ENCODE measurements at places on chromosomes 7 and 10. TPM values are rescaled to one million over a fixed set of nuclear protein-coding genes. Genes with fewer than 3 reads are reported as not detected.

The INA gene
- 0.32 TPM for total RNA-seq

The RRP12 gene
- total RNA-seq, result 218 TPM

The TMEM196 gene
- total RNA-seq, result not detected

The TMEM270 gene
- total RNA-seq, result not detected
